ENCODE measurements at places on chromosomes 11 and 22.

- no peak for DNase-seq
Observed at GRCh38 chr11:128181984-128182383, 405.4 kb downstream of the ETS1 start.

DNA sequence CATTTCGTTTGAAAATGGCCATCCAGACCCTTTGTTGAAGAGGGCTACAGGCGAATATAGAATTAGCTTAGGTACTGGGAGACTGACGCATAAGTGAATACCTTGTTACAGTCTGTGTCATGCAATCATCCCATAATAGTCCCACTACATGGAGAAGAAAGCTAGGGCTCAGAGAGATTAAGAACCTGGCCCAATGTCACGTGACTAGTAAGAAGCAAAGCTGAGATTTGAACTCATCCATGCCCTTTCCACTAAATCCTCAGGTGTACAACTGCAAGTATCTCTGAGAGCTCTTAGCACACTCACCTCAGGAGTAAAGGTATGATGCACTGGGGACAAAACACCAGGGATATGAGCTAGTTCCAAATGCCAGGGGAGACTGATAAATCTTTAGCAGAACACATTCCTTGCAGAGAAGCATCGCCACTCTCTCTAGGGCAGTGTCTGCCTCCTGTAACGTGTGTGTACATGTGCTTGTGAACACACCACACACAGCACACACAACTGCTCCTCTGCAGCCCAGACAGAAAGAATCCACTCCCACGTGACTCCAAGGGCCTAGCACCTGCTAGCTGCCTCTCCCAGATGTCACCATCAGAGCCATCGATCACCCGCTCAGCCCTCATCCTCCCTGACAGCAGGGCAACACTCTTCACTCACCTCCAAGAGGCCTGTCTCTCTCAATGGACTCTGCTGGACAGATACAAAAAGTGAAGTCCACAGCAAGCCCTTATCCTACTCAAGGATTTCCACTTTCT, 402.8 kb downstream of the NXPE2 start:
- DNase-seq = no peak

GRCh38 chr11:69380451-69380901, 86.5 kb downstream of the MYEOV start:
- no peak for DNase-seq

- DNase-seq = no peak
Observed at GRCh38 chr11:134413043-134413825, 1.2 kb upstream of the B3GAT1 start.

DNA sequence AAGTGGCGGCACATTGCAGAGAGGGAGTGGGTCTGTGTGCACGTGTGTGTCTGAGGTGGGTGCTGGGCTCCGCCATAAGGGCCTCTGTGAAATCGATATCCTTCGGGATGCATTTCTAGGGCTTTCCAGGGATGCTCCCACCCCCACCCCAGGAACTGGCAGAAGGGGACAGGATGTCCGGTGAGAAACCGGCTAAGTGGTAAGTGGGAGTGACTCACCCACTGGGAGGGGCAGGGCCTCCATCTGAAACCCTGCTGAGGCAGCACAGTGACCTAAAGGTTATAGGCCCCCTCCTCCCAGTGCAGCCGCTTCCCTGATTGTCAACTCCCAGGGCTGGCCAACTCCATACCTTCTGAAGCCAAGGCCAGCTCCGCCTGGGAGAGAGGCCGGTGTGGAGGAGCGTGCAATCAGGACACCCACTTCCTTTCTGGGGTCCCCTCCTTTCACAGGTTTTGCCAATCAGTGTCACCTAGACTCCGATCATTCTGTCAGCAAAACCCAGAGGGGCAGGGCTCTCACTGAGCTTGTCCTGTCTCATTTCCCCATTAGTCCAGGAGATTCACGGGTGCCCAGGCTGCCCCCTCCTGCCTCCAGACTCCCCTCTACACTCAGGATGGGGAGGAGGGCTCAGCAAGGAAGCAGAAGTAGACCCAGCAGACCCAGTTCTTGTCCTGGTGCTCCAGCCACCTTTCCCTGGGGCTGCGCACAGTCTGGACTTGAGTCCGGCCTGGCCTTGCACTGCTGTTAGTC, 44.5 kb downstream of the NECTIN1 start:
- DNase-seq = peak; percentile 70

DNA sequence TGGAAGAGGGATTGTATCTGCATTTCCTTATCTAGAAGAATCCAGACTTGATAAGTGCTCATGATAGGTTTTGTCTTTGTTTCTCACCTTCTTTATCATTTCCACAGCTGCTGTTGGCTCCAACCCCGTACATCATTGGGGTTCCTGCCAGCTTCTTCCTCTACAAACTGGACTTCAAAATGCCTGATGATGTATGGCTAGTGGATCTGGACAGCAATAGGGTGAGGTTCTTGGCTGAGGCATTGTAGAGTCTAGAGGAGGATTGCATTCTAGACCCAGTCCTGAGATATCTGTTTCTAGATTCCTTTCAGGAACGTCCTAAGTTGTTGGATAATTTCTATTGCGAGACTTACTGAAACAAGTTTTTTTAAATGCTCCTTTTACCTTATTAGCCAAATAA, 8.1 kb downstream of the MADD start:
- DNase-seq = no peak

DNA sequence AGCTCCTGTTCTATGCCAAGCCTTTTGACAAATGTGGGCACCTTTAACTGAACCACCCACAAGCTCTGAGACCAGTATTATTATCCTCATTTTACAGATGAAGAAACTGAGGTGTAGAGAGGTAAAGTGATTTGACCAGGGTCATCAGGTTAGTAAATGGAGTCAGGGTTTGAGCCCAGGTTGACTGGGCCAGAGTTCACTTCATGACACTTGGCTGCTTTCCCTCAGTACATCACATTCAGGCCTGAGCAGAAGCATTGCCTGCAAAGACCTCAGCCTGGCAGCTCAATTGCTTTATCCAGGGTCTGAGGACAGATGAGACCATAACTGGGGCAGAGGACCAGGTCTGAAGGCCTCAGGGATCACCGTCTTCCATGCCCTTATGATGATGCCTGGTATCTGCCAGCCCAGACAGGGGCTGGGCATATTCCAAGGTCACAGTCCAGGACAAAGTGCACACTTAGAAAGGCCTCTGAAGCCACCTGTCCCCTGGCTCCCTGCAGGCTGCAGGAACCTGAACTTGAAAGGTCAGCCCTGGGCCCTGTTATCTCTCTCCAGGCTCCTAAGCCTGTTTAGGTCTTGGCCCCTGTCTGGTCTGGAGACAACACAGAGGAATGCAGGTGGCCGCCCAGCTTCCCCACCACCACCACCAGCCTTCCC, 32.0 kb downstream of the POU2AF3 start:
- DNase-seq = no peak

DNA sequence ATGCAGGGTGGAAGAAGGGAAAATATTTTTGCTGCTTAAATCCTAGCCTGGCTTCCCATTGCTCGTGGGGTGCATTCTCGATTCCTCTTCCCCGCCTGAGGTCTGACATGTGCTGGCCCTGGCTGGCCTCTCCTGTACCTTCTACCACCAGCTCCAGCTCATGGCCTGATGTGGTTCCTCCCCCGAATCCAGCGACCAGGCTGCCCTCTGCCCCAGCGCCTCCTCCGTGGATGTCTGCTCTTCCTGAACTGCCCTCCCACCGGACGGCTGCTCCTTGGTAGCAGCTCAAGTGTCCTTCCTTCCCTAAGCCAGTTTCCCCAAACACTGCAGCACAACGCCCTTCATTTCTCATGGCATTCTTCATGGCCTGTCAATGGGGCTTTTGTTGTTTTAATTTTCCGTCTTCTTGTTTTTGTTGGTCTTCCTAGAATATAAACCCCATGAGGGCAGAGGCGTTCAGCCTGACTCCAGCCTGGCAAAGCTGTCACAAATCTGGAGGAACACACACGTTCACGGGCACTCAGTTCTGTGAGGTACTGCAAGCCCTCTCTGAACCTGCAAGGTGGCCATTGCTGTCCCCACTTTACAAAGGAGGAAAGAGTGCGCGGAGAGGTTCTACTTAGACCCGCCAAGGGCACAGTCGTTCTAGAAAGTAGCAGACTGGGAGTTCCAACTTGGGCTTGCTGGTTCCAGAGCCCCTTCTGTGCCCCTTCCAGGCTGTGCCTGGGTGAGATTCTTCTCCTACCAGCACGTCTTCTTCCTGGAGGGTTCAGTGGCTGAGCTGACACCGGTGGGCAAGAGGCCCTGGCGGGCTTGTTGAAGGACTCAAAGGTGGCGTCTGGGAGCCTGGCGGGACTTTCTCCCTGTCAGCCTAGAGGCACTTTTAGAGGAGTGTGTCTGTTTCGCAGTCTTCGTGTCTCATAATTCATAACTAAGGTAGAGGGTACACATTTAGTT, 953 bp upstream of the LRP5 start:
- no peak for DNase-seq

- no peak for DNase-seq
Observed at GRCh38 chr11:116219171-116219635, 553.6 kb downstream of the BUD13 start.
